ENCODE measurements at places on chromosomes 4 and X.

- DNase-seq: no peak
Measured at GRCh38 chr4:43843501-43843900, 605.1 kb downstream of the KCTD8 start.

DNA sequence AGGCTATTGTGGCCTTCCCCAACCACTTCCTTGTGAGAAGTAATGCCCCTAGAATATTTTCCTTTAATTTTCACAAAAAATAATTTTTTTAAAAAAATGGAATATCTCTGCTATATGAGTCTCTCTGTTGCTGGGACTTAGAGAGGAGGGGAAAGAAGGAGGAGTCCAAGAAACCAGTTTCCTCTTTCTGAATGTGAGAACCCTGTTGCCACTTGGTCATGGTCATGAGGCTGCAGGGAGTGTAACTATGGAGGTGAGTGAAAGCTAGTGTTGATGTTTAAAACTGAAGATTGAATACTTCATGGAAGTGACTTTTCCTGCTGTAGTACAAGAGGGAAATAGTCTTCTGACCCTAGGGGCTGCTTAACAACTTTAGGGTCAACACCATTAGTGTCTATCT is 20.4 kb downstream of the KIAA1210 start:
- DNase-seq: no peak

DNA sequence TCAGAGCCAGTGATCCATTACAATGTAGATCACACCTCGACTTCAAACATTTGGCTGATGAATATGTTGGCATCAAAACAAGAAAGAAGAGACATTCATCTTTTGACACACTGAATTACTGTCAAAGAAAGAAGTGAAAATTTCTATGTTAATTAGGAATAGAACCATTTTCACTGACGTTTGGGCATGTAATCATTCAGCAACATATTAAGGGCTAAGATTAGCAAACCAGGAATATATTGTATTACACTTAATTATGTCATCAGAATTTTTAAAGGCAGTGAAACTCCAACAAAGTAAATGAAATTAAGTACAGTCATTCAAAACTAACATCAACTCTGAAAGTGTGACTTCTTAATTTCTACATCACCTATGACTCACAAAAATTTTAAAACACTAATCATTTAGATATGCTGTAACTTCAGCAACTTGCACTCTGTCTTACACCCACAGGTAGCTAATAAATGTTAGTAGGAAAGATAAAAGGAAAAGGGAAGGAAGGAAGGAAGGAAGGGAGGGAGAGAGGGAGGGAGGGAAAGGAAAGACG is 1.4 kb upstream of the SMR3A start:
- no peak for DNase-seq

- DNase-seq: no peak
Measured at GRCh38 chrX:53160297-53160983, 64.6 kb downstream of the KDM5C start.

- peak; percentile 89 for DNase-seq
Measured at GRCh38 chr4:112170451-112170993, 25.3 kb downstream of the FAM241A start.

GRCh38 chr4:143320113-143320512 is 16.6 kb upstream of the GAB1 start:
- no peak for DNase-seq

DNA sequence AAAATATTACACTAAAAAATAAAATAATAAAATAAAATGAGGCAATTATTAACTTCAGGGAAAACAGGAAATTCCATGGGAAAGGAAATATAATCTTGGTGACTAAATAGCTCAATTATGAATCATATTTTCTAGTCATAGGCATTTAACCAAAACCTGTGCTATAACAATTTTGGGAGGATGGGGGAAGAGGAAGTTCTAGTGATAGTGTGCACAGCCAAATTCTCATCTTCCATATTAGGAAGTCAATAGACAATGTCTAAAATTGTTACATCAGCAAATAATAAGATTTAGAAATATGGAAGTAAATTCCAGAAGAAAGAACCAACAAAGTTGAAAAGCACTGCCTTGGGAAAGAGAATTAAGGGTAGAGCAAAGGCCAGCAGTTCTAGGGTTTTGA is 2.8 kb downstream of the AWAT2 start:
- DNase-seq: peak; percentile 62

Measured in fibroblast of the aortic adventitia (primary cell).